CD8-positive, alpha-beta memory T cell (primary cell): ENCODE measurements at places on chromosomes 16 and 17. TPM values are rescaled to one million over a fixed set of nuclear protein-coding genes. Genes with fewer than 3 reads are reported as not detected.

GRCh38 chr17:2084036-2084765, 29.3 kb downstream of the HIC1 start:
- DNase-seq = no peak

- DNase-seq = no peak
Observed at GRCh38 chr17:76585033-76585648, 519 bp downstream of the ST6GALNAC2 start.

- no peak for DNase-seq
Observed at GRCh38 chr17:66438101-66438500, 135.7 kb downstream of the PRKCA start.

The SDF2 gene
- 51.4 TPM for total RNA-seq

DNA sequence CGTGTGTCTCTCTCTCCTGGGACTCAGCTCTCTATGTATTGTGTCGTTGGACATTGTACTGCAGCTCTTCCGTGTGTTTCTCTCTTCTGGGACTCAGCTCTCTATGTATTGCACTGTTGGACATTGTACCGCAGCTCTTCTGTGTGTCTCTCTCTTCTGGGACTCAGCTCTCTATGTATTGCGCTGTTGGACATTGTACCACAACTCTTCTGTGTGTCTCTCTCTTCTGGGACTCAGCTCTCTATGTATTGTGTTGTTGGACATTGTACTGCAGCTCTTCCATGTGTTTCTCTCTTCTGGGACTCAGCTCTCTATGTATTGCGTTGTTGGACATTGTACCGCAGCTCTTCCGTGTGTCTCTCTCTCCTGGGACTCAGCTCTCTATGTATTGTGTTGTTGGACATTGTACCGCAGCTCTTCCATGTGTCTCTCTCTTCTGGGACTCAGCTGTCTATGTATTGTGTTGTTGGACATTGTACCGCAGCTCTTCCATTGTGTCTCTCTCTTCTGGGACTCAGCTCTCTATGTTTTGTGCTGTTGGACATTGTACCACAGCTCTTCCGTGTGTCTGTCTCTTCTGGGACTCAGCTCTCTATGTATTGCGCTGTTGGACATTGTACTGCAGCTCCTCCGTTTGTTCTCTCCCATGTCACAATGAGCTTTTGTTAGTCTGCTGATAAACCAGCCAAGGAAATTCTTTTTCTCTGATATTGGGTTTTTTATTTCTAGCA, 84.8 kb downstream of the RPTOR start:
- no peak for DNase-seq

GRCh38 chr17:61448042-61448441, 4.2 kb upstream of the TBX4 start:
- no peak for DNase-seq

DNA sequence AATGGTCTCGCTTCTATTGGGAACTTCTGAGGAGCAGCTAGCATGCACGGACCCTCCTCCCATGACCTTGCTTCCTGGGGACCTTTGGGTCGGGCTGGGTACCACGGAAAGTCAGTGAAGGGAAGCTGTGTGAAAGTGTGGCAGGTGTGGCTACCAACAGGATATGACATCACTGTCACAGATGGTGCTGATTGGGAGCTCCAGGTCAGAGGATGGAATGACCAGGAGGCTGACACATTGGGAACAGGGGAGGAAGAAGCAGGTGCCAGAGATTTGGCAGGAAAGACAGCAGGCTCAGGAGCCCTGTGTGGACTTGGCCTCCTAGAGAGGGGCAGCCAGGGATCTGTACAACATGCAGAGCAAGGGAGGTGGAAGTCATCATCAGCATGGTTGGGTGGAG, 34.0 kb downstream of the CPNE2 start:
- DNase-seq = no peak

GRCh38 chr16:4404967-4405696, 11.3 kb downstream of the CORO7 start:
- DNase-seq = no peak

The NPIPB12 gene
- total RNA-seq = 55.0 TPM

The SLFN11 gene
- total RNA-seq = 48.4 TPM

DNA sequence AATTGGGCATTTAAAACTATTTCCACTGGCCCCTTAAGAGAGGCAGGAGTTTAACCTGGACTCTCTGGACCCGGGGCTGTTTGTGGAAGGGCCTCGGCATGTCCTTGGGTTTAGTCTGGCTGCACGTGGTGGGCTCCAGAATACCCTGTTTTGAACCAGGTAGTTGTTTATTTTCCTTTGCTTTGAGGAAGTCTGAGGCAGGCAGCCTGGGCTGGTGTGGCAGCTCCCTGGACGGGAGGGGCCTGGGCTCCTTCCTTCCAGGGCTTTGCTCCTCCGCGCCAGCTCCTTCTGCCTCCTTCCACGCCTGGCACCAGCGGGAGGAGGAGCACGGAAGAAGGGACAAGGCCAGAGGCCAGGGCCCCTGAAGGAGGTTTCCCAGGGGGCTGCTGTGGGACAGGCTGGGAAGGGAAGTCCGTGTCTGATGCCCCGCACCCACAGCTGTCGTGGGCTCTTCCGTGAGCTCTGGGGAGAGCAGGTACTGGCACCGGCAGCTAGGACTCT, 15.5 kb downstream of the BANP start:
- no peak for DNase-seq

The CDH8 gene
- total RNA-seq = not detected

GRCh38 chr16:30843501-30843900, 50.4 kb downstream of the BCL7C start:
- no peak for DNase-seq

DNA sequence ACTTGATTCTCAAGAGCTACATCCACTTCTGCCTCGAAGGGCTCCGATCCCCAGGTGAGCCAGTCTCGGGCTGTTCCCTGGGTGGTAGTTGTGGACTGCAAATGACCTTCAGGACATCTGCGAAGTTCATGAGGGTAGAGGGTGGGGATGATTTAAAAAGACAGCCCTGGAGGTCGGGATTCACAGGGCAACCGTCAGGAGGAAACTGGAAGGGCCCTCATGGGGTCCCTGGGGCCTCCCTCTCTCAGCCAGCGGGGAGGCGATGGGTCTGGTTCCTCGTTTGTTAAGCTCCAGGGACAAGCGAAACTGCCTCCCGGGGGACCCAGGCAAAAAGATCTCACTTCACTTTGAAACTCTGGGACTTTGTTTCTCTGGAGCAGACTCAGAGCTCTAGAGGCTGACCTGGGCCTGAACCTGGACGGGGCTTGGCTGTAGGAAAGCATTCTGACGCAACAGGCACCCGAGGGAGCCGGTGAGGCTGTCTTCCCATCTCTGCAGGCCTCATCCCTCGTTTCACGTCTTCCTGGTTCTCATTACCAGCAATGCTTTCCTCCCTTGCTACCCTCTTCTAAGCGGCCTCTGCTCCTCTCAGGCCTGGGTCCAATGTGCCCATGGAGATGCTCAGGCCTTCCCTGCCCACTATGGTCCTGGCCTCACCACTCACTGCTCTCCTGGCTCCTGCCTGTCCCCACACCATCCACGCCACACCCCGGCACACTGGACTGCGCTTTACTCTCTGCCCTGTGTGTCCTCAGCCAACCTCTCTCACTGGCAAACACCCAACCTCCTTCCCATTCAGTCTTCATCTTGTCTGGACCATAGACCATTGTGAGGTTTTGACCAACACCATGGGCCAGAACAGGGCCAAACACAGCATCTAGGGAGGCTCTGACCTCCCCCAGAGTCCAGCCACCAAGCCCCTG, 214.2 kb upstream of the TNRC6C start:
- DNase-seq = no peak

DNA sequence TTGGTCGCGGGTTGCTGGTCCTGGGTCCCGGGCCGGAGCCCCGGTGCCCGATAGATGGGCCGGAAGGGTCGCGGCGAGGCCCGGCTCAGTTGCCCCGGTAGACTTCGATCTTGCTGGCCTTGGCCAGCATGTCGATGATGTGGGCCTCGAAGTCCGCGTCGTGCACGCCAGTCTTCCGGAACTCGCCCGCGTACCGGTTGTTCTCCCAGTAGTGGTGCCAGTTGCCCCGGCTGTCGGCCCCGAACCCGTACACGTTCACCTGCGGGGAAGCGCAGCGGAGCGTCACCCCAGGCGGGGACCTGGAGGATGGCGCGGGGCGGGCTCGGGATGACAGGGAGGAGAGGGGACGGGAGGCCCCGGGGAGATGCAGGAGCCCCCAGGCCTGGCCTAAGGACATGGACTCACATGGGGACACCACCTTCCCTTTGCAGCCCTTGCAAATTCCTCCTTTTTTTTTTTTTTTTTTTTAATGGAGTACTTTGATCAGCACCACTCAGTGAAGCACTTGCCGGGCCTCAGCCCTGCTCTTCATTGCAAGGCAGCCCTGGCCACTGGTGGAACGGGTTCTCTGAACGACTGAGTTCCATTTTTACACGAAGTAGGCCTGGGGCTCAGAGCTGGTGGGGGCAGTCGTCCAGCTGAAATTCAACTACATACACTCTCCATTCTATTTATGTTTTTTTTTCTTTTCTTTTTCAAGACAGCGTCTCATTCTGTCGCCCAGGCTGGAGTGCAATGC, 35.1 kb downstream of the DDX19A start:
- no peak for DNase-seq

DNA sequence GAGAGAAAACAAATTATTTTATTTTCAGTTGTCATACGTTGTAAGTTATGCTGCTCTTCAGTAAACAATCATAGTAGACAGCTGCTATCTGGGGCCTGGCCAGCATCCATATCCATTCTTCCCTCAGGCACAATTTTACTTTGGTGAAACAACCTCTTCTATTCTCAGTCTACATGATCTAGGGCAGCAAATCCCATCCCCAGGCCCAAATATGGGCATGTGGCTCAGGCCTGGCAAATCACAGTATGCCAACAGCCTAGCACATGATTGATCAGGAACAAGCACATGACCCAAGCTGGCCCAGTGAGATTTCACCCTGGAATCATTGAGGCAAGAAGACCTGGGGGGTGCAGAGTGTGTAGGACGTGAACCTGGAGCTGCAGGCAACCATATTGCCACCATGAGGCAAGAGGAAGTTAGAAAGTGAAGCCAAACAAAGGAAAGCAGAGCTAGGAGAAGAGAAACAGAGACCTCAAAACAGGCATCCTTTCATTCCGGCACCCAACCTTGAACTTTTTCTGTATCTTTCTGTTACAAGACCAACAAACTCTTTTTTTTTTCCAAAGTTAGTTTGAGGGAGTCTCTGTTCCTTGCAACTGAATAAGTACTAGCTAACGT, 10.3 kb upstream of the ABCC12 start:
- DNase-seq = no peak

The PPL gene
- total RNA-seq = not detected

DNA sequence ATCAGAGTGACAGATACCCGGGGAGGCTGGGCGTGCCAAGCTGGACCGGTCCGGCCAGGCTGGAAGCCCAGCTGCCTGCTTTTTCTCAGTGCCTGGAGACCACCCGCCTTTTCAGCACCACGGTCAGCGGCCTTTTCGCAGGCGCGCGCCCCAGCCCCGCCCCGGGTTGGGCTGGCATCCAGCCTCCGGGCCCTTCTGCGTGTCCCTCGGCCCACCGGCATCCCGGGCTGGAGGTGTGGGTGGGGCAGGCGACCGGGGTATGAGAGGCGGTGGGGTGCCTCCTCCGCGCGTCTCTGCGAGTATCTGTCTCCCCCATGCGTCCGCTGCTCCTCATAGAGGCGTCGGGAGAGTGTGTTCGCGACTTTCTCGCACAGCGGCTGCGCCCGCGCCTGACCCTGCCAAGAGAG, 102.5 kb downstream of the MRM1 start:
- DNase-seq = peak; percentile 20

DNA sequence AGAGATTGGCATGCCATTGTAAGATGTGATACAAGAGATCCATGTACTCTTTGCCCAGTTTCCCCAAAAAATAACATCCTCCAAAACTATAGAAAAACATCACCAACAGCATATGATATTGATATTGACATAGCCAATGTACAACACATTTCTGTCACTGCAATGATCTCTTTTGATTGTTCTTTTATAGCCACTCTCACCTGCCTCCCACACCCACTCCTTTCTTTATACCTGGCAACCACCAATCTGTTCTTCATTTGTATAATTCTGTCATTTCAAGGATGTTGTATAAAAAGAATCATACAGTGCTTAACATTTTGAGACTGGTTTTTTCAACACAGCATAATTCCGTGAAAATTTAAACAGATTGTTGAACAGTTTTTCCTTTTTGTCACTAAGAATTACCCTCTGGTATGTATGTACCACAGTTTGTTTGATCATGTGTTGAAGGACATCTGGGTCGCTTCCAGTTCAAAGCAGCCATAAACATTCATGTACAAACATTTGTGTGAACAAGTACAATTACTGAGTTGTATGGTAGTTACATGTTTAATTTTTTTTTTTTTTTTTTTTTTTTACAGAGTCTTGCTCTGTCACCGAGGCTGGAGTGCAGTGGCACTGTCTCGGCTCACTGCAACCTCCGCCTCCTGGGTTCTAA, 9.9 kb downstream of the KRTAP9-1 start:
- no peak for DNase-seq

The FGF11 gene
- total RNA-seq = 1.1 TPM

GRCh38 chr16:87172632-87173031, 144.6 kb downstream of the C16orf95 start:
- no peak for DNase-seq

The IRX3 gene
- not detected for total RNA-seq

GRCh38 chr17:74052993-74053711, 150.3 kb upstream of the RPL38 start:
- DNase-seq = no peak

The PYY gene
- not detected for total RNA-seq

The CHST4 gene
- total RNA-seq = not detected

The NPIPB8 gene
- total RNA-seq = 1.4 TPM

DNA sequence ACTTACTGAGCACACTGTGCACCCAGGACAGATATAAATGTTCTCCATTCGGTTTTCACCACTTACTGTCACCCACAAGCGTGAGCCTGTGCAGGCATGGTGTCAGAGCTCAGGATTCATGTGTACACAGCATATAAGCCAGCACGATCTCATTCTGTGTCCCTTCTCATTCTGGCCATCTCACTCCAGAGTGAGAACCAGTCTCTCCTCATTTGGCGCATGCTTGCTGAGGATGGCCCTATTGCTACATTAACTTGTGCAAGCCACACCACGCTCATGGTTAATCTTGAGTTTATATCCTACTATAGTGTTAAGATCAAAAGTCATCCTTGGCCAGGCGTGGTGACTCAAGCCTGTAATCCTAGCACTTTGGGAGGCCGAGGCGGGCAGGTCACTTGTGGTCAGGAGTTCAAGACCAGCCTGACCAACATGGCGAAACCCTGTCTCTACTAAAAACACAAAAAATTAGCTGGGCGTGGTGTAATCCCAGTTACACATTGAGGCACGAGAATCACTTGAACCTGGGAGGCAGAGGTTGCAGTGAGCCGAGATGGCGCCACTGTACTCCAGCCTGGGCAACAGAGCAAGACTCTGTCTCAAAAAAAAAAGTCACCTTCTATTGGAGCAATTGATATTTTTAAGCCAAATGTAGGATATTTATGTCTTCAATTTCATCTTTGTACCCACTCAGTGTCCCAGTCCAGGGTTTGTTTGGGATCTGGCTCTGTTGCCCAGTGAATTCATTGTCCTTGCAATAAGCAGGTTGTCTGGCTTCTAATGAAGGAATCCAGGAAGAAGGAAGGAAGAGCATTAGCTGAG, 20.9 kb downstream of the SOCS1 start:
- no peak for DNase-seq

- DNase-seq = no peak
Observed at GRCh38 chr17:42562388-42563142, 617 bp downstream of the COASY start.
